Activated CD8-positive, alpha-beta T cell treated with anti-CD3 and anti-CD28 coated beads for 36 hours (primary cell): ENCODE measurements at places on chromosomes 4 and X.

GRCh38 chr4:25446611-25447010 is 69.5 kb downstream of the ANAPC4 start:
- no peak overlapping the region for H3K27ac ChIP-seq
- peaks cover 6% of the 10 kb centered on the region for H3K4me1 ChIP-seq
- DNase-seq, result no peak
- no peaks in the 10 kb centered on the region for H3K36me3 ChIP-seq

GRCh38 chr4:71609167-71609566 is 174.7 kb downstream of the GC start:
- H3K4me3 ChIP-seq, result no peak overlapping the region
- DNase-seq, result no peak
- no peaks in the 10 kb centered on the region for H3K36me3 ChIP-seq

DNA sequence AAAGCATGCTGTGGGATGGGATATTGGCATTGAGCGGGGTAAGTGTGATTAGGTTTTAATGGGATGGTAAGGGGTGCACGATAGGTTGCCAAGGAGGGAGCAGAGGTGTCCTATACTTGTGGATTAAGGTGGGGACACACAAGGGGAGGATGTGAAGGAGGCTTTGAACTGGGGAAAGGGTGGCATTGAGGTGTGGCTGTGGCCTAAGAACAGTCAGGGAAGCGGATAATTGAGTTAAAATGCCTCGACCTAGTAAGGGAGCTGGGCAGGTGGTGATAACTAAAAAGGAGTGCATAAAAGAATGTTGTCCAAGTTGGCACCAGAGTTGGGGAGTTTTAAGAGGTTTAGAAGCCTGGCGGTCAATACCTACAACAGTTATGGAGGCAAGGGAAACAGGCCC is 17.5 kb downstream of the KLKB1 start:
- H3K36me3 ChIP-seq, result peaks cover 5% of the 10 kb centered on the region
- no peak overlapping the region for H3K27ac ChIP-seq
- no peaks in the 10 kb centered on the region for H3K27me3 ChIP-seq
- no peak overlapping the region for H3K4me3 ChIP-seq
- H3K4me1 ChIP-seq, result no peaks in the 10 kb centered on the region
- DNase-seq, result no peak

DNA sequence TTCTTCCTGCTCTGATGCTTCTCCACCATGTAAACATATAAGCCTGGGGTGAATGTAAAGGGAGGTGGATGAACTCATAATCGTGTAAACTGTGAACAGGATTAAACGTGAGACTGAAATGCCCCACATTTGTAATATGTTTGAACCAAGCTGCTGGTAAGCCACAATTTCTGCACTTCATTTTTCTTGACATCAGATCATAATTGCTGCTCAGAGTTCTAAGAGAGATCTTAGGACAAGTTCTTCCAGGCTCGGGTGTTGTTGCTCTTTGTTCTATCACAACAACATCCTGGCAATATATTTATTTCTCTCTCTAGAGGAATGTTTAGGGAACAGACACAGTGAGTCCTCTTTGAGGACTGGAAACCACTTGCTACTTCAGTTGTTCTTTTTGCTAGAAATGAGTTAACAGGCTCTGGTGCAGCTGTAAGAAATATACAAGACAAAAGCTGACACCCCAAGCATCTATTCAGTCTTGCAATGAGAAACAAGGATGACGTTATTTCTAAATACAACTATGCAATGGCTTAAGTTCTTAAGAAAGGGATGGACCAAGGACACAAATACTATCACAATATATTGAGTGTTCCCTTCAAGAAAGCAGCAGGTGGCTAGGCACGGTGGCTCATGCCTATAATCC is 59.6 kb downstream of the LNX1 start:
- DNase-seq, result no peak
- H3K4me3 ChIP-seq, result no peak overlapping the region
- H3K27me3 ChIP-seq, result peaks cover 12% of the 10 kb centered on the region
- H3K36me3 ChIP-seq, result no peaks in the 10 kb centered on the region
- no peak overlapping the region for H3K27ac ChIP-seq

- H3K4me3 ChIP-seq, result peak overlapping the region; percentile 10
- peak overlapping the region; percentile 49 for H3K27ac ChIP-seq
- H3K4me1 ChIP-seq, result peaks cover 23% of the 10 kb centered on the region
- DNase-seq, result no peak
Measured at GRCh38 chrX:9278475-9279233, 186.2 kb upstream of the TBL1X start.

DNA sequence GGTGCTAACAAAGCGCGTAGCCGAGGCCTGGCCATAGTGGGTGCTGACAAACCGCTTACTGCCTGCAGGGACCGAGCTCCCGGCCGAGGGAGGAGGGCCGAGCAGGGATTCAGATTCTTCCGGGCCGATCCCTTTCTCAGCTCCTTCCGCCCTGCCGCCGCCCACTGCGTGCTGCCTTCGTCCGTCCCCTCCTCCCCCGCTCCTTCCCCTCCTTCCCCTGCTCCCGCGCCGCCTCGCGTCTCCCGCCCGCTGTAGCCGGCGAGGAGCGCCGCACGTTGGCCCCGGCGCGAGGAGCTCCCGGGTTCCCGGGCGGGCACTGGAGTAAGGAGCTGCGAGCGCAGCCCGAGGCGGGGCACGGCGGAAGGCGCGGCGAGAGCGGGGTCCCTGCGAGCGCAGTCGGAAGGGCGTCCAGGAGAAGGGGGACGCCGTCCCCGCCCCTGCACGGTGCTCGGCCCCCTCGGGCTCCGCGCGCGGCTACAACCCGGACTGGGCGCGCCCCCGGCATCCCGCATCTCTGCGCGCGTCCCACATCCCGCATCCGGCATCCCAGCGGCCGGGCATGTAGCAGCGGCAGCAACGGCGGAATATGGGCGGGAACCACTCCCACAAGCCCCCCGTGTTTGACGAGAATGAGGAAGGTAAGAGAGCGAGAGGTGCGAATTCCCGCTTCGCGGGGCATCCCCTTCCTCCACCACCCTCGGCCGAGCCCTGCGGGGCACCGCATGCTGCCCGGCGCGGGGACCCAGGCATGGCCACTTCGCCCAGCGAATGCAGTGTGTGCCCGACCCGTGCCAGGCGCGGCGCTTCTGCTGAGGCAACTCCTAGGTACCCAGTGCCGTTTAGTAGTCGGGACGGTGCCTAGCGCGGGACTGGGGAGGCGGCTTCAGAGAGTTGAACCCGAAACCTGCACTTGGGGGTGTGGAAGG is at the start of gene STK32B:
Gene STK32B (plus strand): TSS at position 203 of the 926 bp plus-strand sequence.
- peak within 1 kb of the TSS; percentile 56 for H3K4me3 ChIP-seq
- H3K4me1 ChIP-seq, result peaks cover 13% of the 10 kb centered on the region
- DNase-seq, result peak; percentile 51
- H3K27me3 ChIP-seq, result peaks cover 37% of the 10 kb centered on the region

DNA sequence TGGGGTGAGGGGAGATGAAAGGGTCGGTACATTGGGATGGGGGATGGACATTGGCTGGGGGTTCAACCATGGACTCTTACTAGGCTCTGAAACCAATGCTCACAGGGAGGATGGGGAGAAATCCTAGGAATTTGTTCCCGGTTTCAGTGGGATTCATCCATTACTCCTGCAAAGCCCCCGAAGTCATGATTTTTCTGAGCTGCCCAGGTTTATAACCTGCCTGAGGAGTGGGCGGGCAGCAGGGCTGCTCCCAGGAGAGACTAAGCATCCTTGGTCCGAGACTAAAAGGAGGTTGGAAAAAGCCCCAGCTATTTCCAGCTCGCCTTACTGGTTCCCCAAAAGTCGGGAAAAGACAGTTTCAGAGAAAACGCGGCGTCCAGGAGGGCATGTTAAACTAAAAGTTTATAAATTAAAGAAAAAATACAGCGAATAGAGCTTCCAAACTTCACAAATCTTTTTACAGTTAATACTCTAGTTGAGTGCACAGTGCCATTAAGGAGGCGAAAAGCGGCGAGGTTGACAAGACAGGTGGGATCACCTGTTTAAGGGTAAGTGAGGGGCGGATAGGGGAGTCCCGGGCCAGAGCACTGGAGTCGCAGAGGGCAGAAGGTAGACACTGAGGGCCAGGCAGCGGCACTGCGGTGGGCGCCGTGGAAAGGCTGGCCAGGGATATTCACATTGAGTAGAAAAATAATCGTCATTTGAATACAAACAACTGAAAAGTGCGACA is 3.7 kb downstream of the NKX3-2 start:
- H3K27me3 ChIP-seq, result peaks cover 80% of the 10 kb centered on the region
- H3K4me1 ChIP-seq, result peaks cover 49% of the 10 kb centered on the region
- H3K4me3 ChIP-seq, result no peak overlapping the region
- H3K36me3 ChIP-seq, result peaks cover 4% of the 10 kb centered on the region
- DNase-seq, result no peak

DNA sequence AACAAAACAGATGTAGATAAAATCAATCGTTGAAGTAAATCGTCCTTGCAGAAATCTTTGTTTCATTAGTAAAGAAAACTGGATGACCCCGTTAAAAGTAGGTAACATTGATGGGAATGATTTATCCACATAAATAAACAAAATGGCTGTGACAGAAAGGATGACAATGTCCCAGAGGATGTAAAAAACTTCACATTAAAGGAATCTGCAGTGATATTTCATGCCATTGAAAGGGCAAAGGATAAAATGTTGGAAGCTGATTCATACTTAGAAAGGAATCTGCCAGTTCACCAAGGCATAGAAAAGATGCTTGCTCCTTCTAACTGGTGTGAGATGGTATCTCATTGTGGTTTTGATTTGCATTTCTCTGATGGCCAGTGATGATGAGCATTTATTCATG is 24.2 kb upstream of the EPGN start:
- no peak for DNase-seq
- H3K4me1 ChIP-seq, result no peaks in the 10 kb centered on the region
- H3K4me3 ChIP-seq, result no peak overlapping the region
- no peak overlapping the region for H3K27ac ChIP-seq
- H3K27me3 ChIP-seq, result no peaks in the 10 kb centered on the region
- no peaks in the 10 kb centered on the region for H3K36me3 ChIP-seq

- DNase-seq, result no peak
- H3K4me3 ChIP-seq, result no peak overlapping the region
- no peak overlapping the region for H3K27ac ChIP-seq
Measured at GRCh38 chrX:107541244-107541643, 87.1 kb upstream of the PRPS1 start.

DNA sequence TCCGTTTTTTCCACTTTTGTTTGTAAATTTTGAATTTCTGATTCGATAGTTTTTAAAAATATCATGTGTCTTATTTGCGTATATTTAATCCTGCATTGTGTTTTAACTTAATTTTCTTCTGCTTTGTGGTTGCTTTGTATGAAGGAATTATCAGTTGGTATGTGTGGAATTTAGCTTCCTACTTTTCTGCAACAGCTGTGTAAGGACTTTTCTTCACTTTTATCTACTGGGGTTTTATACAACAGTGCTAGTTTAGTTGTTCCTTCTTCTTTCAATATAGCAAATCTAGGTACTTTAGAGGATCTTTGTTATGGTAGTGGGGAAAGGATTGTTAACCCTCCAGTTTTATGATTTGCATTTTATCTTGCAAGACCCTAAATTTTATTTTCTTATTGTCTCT is 410.3 kb downstream of the CCSER1 start:
- no peak for DNase-seq
- no peak overlapping the region for H3K27ac ChIP-seq
- no peaks in the 10 kb centered on the region for H3K4me1 ChIP-seq
- no peak overlapping the region for H3K4me3 ChIP-seq

DNA sequence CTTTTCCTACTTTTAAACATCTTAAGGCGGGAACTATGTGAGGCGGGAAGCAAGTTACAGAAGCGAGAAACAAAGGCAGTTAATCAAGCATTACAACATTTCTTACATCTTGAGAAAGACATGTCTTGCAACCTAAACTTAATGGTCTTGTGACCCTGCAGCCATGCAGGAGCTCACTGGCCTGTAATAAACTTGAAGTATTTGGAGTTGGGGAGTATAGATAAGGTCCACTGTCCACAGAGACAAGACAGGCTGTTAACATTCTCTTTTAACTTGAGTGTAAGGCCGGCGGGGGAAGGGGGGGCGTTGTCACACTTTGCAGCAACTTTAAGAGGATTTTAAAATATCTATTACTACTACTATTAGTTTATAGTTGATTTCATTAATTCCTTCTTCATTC is 10.3 kb upstream of the UGT8 start:
- DNase-seq, result no peak
- peaks cover under 1% of the 10 kb centered on the region for H3K27me3 ChIP-seq
- H3K4me1 ChIP-seq, result no peaks in the 10 kb centered on the region
- no peaks in the 10 kb centered on the region for H3K36me3 ChIP-seq
- no peak overlapping the region for H3K27ac ChIP-seq

- no peak overlapping the region for H3K27ac ChIP-seq
- no peak overlapping the region for H3K4me3 ChIP-seq
- no peaks in the 10 kb centered on the region for H3K36me3 ChIP-seq
- DNase-seq, result no peak
- no peaks in the 10 kb centered on the region for H3K27me3 ChIP-seq
Measured at GRCh38 chr4:32163125-32163524, 1443.0 kb downstream of the PCDH7 start.

DNA sequence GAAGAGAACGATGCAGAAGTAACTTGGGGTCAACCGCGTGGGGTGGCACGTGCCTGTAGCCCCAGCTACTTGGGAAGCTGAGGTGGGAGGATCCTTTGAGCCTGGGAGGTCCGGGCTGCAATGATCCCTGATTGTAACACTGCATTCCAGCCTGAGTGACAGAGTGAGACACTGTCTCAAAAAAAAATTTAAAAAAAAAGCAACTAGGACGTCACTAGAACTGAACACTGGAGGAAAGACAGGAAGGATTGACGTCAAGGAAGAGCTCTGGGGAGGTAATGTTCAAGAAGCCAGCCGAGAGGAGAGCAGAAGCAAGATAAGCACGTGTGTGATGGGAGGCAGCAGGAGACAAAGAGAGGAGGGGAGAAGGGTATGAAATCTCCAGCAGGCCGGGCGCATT is 28.7 kb downstream of the S100G start:
- H3K4me3 ChIP-seq, result no peak overlapping the region
- no peak for DNase-seq
- no peaks in the 10 kb centered on the region for H3K4me1 ChIP-seq
- peaks cover 2% of the 10 kb centered on the region for H3K36me3 ChIP-seq
- no peaks in the 10 kb centered on the region for H3K27me3 ChIP-seq

GRCh38 chr4:23882976-23883531 is 6.8 kb downstream of the PPARGC1A start:
- no peak overlapping the region for H3K27ac ChIP-seq
- H3K4me1 ChIP-seq, result no peaks in the 10 kb centered on the region

DNA sequence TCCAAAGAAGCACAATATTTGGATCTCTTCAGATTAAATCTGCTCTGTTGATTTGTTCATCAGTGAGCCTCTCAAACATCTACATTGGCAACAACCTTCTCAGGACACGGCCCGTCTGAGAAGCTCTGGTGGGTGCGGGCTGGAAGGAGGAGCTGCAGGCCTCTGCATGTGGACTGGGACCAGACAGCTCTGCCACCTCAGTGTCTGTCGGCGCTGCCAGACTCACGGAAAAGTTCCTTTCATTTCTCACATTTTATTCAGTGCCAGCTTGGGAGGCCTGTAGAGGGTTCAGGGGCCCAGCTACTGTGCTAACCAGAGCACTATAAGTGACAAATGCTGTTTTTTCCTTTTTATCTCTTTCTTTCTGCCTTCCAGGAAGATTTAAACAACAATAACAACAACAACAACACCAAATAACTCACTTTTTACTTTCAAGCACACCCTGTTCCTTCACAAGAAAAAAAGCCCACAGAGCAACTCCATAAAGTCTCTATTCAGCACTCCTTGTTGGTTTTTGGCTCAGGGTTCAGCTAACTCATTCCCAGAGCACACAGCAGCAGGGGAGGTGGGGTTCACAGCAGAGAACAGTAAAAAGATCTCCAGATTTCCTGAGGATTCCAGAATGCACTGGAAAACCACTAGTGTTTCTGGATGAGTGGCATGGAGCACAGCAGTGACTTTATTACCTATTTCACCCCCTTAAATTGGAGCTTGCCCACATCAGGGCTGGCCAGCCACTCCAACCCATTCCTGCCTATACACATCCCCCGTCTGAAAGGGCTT is 23.2 kb upstream of the HOPX start:
- no peaks in the 10 kb centered on the region for H3K36me3 ChIP-seq
- H3K27me3 ChIP-seq, result peaks cover 1% of the 10 kb centered on the region
- DNase-seq, result no peak
- H3K27ac ChIP-seq, result no peak overlapping the region
- no peak overlapping the region for H3K4me3 ChIP-seq
- no peaks in the 10 kb centered on the region for H3K4me1 ChIP-seq
